ENCODE measurements at places on chromosomes 2 and 18.

DNA sequence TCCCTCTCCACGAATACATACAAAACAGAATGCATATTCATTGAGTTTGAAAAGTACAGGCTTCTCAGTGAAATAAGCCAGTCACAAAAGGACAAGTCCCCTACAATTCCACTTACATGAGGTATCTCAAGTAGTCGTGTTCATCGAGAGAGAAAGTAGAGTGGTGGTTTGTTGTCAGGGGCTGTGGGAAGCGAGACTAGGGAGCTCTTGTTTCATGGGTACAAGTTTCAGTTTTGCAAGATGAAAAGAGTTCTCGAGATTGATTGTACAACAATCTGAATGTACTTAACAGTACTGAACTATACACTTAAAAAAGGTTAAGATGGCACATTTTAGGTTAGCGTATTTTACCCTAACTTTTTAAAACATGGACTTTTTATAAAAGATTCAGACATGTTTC, 71.5 kb upstream of the TTC39C start:
- DNase-seq = no peak

- no peak for DNase-seq
These were observed 238.3 kb upstream of the REV1 start for GRCh38 chr2:99728166-99728565.

GRCh38 chr18:44423814-44424644, 256.7 kb upstream of the SETBP1 start:
- no peak for DNase-seq

DNA sequence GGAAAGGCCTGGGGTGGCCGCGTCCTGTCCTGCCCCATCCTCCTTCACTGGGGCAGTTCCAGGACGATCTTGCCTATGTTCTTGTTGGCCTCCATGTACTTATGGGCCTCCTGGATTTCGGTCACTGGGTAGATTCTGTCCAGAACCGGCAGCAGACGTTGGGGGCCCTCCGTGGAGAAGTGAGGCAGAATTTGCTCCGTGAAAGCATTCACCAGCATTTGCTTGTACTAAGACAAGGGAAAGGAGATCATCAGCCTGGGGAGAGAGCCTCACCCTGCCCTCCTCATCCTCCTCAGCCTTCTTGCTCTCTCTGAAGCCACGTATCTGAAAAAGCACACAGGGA, 1.4 kb upstream of the SF3B6 start:
- DNase-seq = no peak

DNA sequence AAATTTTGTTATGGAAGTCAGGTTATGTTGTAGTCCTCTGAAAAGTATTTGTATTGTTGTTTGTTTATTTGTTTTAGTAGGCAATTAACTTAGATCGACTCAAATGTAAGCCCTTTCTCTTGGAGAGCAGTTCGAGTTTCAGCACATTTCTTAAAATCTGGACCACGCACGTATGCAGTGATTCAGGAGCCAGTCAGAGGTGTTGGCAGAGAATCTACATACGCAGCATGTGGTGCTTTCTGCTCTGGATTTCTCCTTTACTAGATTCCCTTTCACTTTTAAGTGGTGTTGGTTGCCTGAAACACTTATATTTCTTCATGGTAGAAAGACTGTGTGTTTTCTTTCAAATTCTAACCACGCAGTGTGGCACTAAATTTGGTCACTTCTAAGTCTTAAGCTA, 773.9 kb upstream of the LRATD1 start:
- no peak for DNase-seq

DNA sequence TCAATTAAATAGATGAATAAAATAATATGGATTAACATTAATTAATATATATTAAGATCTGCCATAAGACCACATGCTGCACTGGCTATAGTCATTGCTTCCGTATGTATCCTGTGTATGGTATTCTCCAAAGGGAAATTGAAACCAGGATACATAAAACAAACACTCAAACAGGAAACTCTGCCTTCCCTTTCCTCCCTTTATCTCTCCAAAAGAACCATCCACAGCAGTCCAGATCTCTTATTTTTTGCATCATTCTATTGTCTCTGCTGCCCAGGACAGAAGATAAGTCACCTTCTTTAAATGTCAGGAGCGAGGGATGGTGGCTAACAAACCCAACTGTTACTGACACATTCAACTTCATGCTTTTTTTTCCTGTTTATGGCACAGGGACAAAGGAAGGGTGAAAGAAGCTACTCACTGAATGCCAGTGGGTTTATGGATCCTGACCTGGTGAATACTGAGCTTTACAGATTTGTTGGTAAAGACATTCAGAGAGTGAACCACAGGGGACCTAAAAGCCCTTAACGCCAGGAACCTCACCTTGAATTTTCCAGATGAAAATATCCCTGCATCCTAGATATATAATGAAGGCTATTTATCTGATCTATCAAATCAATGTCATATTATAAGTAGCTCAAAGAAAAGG, 67.5 kb downstream of the CSRNP3 start:
- DNase-seq = no peak

- DNase-seq = no peak
These were observed 1089.5 kb downstream of the LRP1B start for GRCh38 chr2:141041281-141041680.

DNA sequence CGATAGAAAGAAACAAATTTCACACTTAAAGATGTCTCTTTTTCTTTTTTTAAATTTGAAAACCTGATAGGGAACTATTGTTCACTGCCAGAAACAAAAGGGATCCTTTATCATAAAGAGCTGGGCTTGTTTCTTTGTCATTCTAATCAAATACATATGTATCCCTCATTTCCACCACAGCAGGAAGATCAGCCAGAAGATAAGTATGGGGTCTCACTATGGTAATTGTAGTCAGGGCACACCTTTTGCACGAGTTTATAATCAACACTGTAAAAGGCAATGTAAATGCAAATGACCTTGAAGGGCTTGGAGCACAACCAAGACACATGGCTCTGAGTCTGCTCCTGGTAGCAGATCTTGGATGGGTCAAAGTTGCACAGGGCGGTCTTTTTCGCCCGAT, 109.5 kb downstream of the NXPH2 start:
- no peak for DNase-seq

DNA sequence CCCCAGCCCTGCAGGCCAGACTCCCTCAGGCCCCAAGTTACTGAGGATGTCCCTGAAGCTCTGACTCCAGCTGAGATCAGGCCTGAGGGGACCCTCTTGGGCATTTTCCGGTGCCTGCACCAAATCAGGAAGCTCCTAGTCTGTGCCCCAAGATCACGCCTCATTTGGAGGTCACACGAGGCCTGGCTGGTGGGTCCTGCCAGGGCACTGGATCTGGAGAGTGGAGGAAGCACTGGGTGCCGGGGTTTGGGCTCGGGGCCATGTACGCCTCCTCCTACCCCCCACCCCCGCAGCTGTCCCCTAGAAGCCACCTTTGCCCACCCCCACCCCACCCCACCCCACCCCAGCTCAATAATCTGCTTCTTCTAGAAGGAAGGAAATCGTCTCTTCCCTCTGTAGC, 16.2 kb downstream of the SH2D6 start:
- no peak for DNase-seq

GRCh38 chr2:186862869-186863709, 14.1 kb upstream of the ZSWIM2 start:
- peak; percentile 32 for DNase-seq

GRCh38 chr18:23232331-23232730, 97.0 kb downstream of the CABLES1 start:
- no peak for DNase-seq

DNA sequence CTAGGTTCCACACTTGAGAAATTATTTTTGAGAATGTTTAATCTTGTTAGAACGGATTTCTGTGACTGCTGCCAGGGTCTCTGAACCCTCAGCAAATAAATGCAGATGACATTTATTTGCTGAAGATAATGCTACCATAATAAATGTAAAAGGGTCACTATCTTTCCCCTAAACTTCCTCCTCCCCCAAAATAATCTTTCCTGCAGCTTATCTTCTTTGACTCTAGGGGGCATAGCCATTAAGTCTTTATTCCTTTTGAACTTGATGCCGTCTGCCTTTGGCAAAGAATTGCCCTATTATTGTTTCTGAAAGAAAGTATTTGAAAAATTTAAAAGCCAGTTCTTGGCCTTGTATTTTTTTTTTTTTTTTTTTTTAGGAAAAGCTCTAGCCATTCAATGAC, 63.6 kb upstream of the ACSL3 start:
- DNase-seq = no peak

DNA sequence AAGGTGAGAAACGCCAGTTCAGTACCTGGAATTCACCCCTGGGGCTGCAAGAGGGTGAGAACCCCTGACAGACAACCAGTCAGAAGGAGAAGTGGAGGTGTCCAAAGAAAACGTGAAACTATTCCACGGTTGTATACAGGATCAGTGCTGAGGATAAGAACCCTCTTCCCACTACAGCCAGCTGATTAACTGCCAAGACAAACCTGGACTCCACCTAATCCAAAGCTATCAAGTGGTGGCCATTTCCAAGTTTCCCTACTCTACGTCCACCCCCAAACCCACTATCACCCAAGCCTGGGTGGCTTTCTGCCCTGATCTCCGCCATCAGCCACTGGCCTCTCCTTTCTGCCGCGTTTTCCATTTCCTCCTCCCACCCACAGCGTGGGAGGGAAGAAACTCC, 312.3 kb upstream of the ID2 start:
- no peak for DNase-seq

GRCh38 chr18:80129672-80130367, 20.8 kb downstream of the ADNP2 start:
- no peak for DNase-seq

DNA sequence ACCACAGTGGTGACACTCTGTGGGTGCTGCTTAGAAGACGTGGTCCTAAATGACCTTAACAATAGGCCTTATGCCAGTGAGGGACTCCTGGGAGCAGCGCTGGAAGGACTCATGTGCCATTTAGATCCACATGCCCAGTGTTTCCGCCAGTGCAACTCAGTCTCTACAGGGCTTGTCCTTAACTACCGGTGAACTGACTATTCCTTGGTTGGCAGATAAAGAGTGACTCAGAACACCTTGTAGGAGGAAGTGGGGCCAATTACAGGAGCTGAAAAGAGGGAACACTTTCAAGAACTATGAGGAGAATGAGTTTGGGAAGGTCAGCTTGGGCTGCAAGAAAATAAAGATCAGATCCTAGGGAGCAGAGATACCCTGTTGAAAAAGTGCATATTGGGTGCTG, 1.8 kb upstream of the CDK5R2 start:
- no peak for DNase-seq

DNA sequence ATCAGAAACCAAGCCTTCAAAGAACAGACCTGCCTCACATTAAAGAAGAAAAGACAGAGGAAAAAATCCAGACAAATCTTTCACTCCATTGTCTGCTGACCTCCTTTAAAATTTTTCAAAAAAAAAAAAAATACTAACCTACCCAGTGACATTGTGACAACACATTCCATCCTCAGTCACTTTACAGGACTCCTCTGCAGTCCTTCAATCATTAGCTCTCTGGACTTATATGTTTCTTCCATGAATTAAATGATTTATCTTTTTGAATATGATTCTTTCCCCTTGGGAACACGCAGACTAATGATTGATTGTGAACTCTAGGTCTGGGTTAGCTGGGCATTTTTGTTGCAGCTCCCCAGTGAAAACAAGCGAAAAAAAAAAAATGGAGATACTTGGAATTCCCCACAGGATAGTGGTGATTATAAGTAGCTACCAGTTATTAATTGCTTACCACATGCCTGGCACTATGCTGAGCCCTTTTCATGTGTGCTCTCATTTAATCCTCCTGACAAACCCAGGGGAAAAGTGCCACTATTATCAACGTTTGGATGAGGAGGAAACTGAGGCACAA, 261.3 kb upstream of the NCKAP5 start:
- DNase-seq = no peak

- DNase-seq = no peak
These were observed 35.4 kb downstream of the ZNF804A start for GRCh38 chr2:184633726-184634125.

DNA sequence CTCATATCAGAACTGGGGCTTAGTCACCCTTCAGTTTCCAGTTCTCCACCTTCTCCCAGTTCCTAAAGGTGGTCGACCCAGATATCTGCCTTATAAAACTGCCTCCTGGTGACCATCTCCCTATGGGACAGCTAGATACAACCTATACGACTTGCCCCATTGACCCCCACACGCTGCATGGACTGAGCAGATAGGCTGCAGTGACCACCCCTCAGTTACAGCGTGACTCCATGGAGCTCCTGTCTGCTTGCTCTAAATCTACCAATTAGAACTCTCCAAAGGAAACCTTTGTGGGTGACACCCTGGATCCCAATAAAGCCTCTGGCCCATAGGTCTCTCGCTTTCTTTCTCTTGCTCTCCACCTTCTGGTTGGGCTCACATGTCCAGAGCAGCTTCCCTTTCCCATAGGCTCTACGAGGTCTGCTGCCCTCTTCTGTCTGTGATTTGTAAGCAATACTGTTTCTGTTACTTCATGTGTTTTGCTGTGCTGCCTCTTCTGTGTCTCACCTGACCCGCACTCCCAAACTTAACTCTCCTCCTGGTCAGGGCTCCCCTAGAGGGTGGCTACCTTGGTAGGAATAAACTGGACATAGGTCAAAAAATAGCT, 971.3 kb upstream of the FAM98A start:
- peak; percentile 70 for DNase-seq

GRCh38 chr2:21117688-21118087, 6.1 kb upstream of the TDRD15 start:
- DNase-seq = no peak

GRCh38 chr2:12419803-12420202, 296.9 kb upstream of the TRIB2 start:
- no peak for DNase-seq

GRCh38 chr2:224442071-224442967, 40.4 kb upstream of the FAM124B start:
- DNase-seq = no peak

DNA sequence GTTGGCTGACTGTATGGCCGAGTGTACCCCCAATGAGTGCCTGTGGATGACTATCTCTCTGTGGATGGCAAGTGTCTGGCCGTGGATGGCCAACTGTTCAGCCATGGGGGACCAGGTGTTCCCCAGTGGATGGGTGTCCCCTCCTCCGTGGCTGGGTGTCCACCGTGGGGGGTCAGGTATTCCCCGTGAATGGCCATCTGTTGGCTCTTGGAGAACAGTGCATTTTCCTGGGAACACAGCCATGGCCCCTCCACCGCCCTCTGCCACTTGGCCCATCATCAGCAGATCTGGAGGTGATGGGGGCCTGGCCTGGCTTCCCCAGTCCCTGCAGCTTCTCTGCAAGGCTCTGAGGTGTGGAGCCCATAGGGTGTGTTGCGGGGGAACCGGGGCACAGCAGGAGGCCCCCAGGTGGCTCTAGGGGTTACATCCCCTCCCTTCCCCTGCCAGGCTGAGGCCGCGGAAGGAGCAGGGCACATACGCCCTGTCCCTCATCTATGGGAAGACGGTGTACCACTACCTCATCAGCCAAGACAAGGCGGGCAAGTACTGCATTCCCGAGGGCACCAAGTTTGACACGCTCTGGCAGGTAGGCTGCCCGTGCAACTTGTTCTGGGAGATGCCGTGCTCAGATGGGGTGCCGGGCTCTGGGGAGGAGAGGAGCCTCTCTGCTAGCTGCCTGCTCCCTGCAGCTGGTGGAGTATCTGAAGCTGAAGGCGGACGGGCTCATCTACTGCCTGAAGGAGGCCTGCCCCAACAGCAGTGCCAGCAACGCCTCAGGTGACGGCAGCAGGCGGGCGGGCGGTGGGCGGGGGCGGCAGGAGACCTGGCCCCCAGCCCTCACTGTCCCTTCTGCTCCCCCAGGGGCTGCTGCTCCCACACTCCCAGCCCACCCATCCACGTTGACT, 19.3 kb downstream of the ZAP70 start:
- no peak for DNase-seq

Measured in hepatocyte (in vitro differentiated cells).